T-cell (primary cell): ENCODE measurements at places on chromosomes 1 and 21.

DNA sequence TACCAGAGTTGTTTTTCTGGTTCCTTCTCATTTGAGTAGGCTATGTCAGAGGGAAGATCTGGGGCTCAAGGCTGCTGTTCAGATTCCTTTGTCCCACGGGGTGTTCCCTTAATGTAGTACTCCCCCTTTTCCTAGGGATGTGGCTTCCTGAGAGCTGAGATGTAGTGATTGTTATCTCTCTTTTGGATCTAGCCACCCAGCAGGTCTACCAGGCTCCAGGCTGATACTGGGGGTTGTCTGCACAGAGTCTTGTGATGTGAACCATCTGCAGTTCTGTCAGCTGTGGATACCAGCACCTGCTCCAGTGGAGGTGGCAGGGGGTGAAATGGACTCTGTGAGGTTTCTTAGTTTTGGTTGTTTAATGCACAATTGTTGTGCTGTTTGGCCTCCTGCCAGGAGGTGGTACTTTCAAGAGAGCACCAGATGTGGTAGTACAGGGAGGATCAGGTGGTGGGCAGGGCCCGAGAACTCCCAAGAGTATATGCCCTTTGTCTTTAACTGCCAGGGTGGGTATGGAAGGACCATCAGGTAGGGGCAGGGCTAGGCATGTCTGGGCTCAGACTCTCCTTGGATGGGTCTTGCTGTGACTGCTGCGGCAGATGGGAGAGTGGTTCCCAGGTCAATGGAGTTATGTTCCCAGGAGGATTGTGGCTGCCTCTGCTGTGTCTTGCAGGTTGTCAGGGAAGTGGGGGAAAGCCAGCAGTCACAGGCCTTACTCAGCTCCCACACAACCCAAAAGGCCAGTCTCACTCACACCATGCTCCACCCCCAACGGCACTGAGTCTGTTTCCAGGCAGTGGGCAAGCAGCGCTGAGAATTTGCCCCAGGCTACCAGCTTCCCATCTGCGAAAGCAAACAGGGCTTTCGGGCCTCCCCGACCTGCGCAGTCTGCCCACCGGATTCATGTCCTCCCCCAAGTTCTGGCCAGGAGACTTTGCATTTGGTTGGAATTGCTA lies 64.2 kb downstream of the SERINC2 start:
- H3K4me1 ChIP-seq: no peaks in the 10 kb centered on the region
- H3K27me3 ChIP-seq: peaks cover 12% of the 10 kb centered on the region
- no peak overlapping the region for H3K4me3 ChIP-seq
- no peak for DNase-seq
- H3K27ac ChIP-seq: no peak overlapping the region
- no peaks in the 10 kb centered on the region for H3K36me3 ChIP-seq

DNA sequence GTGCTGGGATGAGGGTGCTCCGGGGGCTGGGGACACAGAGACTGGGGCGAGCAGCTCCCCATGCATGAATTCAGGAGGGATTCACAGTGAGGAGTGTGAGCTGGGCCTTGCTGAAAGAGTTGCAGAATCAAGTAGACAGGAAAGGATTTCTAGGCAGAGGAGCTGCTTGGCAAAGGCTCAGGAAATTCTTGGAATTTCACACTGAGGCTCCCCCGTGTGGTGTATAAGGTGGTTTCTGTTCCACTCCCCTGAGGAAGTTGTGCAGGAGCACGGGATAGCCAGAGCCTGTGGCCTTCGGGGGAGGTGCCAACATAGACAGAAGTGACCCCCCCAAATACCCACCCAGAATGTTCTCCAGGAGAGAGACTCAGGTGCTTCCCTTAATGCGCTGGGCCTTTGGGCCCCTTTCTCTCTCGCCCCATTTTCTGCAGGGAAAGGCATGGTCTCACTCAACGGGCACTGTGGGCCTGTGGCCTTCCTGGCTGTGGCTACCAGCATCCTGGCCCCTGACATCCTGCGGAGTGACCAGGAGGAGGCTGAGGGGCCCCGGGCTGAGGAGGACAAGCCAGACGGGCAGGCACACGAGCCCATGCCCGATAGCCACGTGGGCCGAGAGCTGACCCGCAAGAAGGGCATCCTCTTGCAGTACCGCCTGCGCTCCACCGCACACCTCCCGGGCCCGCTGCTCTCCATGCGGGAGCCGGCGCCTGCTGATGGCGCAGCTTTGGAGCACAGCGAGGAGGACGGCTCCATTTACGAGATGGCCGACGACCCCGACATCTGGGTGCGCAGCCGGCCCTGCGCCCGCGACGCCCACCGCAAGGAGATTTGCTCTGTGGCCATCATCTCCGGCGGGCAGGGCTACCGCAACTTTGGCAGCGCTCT lies 58.5 kb upstream of the ACTL8 start:
- H3K4me3 ChIP-seq: no peak overlapping the region
- no peak for DNase-seq
- H3K4me1 ChIP-seq: no peaks in the 10 kb centered on the region

GRCh38 chr1:35587736-35588135 lies 14.6 kb downstream of the TFAP2E start:
- H3K27me3 ChIP-seq: no peaks in the 10 kb centered on the region
- H3K4me3 ChIP-seq: no peak overlapping the region
- no peak for DNase-seq
- no peaks in the 10 kb centered on the region for H3K4me1 ChIP-seq

DNA sequence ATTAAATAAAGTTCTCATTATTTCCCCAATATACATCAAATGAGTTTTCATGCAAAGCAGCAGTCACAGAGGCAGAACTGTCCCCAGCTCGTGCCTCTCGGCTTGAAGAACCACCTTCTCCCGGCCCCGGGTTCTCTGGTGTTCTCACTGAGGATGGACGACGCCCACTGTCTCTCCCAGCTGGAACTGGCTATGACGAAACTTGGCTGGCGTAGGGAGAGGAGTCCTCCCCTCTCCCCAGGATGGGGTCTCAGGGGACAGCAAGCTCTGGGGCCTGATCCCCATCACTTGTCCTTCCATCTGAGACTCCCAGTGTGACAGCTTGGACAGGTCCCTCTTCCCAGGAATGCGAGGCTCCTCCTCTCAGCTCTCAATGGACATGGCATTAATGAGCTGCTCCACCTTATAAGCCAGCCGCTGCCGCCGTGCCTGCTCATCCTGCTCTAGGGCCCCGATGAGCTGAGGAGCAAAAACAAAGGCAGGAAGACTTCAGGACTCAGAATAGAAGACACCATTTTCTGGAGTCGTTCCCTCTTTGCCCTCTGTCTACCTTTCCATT lies 116.0 kb upstream of the CD34 start:
- H3K4me3 ChIP-seq: no peak overlapping the region
- H3K27me3 ChIP-seq: no peaks in the 10 kb centered on the region
- no peaks in the 10 kb centered on the region for H3K4me1 ChIP-seq
- H3K36me3 ChIP-seq: no peaks in the 10 kb centered on the region
- no peak for DNase-seq

- DNase-seq: no peak
- no peaks in the 10 kb centered on the region for H3K36me3 ChIP-seq
- peaks cover 53% of the 10 kb centered on the region for H3K4me1 ChIP-seq
- H3K27me3 ChIP-seq: peaks cover 5% of the 10 kb centered on the region
Measured at GRCh38 chr1:27517907-27518718, 28.1 kb upstream of the WASF2 start.

DNA sequence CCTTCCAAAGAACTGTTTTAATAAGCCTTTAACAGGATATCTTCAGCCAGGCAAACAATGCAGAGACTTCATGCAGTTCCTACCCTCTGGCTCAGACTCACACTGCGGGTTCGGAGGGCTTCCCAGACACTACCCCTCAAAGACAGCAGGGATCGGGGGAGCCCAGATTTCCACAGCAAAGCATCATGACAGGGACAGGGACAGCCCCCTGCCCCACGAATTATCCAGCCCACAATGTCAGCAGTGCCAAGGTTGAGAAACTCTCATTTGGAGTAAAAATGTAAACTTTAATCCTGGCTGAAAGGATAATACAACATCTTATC lies 20.1 kb downstream of the NPHP4 start:
- peaks cover 2% of the 10 kb centered on the region for H3K36me3 ChIP-seq
- H3K4me1 ChIP-seq: peaks cover 4% of the 10 kb centered on the region
- no peaks in the 10 kb centered on the region for H3K27me3 ChIP-seq
- no peak for DNase-seq
- H3K4me3 ChIP-seq: no peak overlapping the region

GRCh38 chr1:183881387-183882131 lies 76.6 kb downstream of the RGL1 start:
- no peaks in the 10 kb centered on the region for H3K27me3 ChIP-seq
- H3K27ac ChIP-seq: no peak overlapping the region
- no peak for DNase-seq
- H3K36me3 ChIP-seq: peaks cover 4% of the 10 kb centered on the region
- H3K4me3 ChIP-seq: no peak overlapping the region

- no peak for DNase-seq
- H3K4me1 ChIP-seq: peaks cover 11% of the 10 kb centered on the region
- H3K4me3 ChIP-seq: no peak overlapping the region
- no peaks in the 10 kb centered on the region for H3K36me3 ChIP-seq
Measured at GRCh38 chr1:91501971-91502671, 1.5 kb downstream of the CDC7 start.
